ENCODE measurements at places on chromosomes 6 and 20.
A peak's percentile ranks its signal among the peaks of the same experiment; 100 is the strongest.

DNA sequence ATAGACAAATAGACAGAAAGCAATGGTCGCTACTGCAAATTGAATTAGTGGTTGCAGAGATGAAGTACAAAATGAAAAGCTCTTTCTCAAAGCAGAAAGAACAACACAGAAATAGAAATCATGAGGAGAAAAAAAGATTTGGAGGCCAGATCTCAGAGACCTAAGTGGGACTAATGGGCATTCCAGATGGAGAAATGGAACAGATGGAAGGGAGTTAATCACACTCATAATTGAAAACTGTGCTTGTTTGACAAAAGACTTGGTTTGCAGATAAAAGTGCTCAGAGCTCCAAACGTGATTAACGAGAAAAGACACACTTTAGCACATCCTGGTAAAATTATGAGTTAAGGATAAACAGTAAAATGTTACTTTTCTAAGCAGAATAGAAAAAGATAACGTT, 58.1 kb upstream of the SNRPB2 start:
- DNase-seq = no peak

- DNase-seq = no peak
Measured at GRCh38 chr20:4021906-4022305, 6.5 kb upstream of the RNF24 start.

- DNase-seq = no peak
Measured at GRCh38 chr6:37524025-37524969, 24.6 kb upstream of the CCDC167 start.

GRCh38 chr6:154403788-154404187, 47.2 kb upstream of the IPCEF1 start:
- DNase-seq = no peak

DNA sequence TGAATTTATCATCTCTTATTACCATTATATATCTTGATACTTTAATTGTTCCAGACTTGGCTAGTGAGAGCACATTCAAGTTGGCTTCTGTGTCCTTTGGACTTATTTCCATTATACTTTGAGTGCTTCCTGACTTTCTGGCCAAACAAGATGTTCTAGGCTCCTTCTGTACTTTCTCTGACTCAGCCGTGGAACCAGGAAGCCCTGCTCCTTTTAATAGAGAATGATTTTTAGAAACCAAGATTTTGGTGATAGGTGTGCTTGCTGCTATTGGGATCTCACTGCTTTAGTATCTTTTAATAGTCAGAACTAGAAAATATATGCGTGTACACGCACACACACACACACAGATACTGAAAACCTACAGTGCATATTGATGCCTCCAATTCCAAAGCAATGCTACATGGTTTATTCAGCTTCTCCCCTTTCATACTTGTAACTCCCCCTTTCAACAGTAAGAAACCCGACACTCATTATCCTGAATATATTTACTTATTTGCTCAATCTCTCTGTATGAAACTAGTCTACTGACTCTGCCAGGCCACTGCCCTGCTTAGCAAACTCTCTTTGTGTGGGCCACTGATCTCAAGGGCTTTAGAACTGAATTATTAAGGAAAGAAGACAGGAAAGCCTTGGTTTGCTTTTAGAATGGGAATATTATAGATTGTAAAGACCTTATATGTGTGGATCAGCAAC, 42.7 kb upstream of the EZR start:
- DNase-seq = no peak

GRCh38 chr6:118865100-118865391, 28.9 kb upstream of the ASF1A start:
- no peak for DNase-seq

DNA sequence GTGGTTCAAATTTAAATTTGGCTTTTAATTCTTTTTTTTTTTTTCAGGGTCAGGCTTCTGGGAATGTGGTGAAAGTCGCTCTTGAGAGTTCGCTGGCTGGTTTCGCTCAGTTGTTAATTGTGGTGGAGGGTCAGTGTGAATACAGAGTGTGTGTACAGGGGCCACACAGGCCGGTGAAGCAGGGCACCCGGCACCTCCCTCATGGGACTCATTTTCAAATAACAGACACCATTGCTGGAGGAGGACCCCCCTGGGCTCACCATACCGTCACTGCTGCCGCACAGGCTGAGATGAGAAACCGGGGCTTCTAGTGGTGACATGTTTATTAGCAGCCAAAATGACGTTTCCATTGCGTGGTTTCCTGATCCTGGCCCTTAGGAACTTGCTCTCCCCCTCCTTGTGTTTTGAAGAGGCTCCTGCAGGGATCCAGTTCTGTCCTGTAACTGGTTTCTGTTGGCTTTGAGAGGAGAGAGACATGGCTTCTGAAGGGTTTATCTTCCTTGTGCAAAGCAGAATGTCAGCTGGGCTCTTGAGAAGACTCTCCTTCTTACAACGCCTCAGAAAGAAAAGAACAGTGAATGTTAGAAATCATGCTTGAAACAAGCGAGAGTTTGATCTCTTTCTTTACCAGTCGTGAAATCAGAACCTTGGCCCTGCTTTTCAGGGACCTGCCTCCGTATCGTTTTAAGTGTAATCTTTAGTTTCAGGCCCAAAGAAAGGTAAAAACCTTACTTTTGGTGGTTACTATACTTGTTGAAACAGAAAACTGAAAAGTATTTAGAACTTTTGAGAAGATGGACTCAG, 37.8 kb downstream of the DUSP22 start:
- no peak for DNase-seq

DNA sequence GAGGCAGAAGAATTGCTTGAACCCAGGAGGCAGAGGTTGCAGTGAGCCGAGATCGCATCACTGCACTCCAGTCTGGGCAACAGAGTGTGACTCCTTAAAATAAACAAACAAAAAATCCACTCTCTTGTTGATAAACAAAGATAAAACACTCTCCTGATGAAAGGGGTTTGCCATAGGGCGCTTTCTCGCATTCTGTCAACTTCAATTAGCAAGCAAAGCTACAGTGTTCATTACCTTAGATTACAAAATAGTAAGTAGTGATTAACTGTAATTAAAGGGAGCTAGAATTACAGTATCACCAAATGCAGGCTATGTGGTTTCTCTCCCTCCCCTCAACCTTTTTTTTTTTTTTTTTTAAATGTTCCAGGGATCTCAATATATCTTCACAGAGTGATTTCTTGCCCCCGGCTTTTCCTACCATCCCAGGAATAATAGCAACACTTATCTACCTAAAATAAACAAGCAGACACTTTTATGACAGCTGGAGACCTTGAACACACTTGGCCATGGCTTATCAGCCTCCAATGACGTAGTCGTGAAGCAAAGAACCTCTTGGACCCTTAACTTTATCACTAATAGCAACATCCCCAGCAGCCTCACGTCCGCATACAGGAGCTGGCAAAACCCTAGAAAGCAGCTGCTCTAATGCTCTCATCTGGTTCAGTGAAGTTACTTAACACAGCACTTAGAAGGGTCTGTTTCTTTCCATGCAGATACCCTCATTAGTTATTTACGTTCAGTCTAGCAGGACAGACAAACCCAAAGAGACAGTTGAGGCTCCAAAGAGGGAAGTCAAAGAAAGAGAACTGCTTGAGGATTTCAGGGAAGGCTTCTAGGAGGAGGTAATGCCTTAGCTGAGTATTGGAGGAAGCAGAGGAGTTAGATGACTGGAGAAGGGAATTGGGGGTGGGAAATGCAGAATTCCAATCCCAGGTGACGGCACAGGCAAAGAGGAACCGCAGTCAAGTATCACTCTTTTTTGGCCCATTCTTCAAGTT, 37.9 kb upstream of the NEDD9 start:
- no peak for DNase-seq

- DNase-seq = no peak
Measured at GRCh38 chr20:31860390-31861134, 9.8 kb downstream of the DUSP15 start.

DNA sequence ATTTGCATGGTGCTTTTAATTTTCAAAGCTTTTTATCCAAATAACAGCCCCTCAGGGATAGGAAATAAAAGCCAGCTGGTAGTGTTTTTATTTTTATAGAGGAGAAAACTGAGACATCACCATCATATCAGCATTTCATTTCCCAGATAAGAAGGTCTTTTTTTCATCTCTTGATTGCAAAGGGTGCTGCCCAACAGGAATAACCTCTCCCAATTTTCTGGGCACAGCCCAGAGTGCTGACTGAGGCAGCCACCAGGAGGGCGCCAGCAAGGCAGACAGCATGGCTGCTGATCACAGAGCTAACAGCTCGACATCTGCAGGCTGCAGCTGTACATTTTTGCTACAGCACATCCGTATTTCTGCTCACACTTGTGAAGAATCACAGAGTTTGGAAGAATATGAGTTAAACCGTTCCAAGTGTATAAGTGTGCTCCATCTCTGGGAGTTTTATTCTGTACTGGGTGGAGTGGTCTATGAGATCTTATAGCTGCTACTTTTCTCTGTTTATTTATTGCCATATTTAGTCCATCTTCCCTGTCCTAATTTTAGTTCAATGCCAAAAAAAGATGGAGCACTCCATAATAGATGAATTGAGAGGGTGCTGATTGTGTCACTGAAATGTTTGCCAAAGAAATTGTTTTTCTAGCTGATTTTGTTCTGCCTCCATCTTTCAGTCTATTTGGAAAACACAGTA, 85.5 kb upstream of the C20orf144 start:
- DNase-seq = peak; percentile 5

DNA sequence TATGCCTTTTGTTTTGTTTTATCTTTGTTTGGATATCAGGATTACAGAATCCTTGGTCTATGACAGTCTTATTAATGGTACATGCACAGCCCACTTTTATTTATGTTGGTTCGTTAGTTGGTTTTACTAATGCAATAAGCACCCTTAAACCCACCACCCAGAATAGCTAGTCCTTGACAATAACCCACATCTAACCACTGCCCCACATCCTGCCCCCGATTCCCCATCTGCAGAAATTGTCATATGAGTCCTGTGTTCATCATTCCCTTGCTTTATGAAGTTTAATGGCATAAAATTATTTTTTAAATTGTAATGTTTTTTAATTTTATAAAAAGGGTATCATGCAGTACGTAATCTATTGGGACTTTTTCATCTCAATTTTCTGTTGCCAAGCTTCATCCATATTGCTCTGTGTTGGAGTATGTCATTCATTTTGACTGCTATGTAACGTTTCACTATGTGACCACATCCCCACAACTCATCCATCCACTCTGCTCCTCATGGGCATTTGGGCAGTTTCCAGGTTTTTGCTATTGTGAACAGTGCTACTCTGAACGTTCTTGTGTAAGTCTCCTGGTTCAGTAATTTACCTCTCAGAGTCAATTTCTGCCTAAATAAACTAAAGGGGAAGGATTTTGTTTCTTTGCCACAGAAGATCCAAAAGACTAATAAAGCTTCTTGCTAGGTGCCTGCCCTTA, 150.4 kb downstream of the MRPL14 start:
- DNase-seq = no peak

DNA sequence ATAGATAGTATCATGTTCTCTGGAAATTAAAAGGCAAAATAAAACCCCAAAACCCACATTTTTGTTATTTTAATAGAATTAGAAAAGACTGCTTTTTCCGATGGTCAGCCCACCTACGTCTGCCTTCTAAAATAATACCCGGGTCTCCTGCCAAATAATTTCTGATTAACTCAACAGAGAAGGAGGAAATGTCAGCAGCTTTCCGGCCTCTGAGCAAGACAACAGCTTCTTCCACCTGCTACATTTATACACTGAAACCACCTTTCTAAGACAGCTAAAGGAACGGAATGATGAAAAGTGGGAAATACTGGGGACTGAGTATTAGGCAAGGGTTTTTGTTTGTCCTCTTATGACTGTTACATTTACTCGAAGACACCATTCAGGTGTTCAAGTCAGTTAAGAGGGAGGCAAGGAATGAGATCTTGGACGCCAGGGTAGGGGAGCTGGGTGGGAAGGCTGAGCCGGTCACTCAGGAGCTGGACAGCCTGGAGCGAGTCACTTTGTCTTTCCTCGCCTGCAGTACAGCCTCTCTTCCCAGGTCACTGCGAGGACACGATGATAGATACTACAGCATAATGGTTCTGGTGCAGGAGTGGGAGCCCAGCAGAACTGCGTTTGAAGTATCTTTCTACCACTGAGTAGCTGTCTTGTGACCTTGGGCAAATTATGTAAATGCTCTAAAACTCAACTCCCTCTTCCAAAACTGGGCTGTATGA, 96.3 kb upstream of the QKI start:
- DNase-seq = no peak

DNA sequence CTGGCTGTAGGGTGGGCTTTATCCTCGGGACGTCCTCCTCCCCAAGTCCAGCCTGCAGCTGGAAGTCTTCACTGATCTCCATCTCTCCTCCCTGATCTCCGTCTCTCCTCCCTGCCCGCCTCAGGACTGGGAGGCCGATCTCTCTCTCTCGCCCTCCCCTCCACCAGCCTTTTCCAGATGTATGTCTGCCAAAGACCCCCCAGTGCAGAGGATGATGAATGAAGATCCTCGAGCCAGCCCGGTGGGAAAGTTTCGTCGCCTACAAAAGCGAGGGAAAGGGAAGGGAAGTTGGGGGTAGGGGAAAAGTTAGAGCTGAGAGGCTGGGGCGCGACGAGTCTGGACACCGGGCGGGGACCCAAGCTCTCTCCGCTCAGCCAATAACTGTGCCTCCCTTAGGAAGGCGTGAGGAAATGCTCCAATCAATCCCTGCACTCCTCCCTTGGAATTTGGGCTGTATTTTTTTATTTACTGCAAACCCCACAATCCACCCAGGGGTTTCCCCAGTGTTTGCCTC, 595 bp upstream of the SRF start:
- peak; percentile 67 for DNase-seq

DNA sequence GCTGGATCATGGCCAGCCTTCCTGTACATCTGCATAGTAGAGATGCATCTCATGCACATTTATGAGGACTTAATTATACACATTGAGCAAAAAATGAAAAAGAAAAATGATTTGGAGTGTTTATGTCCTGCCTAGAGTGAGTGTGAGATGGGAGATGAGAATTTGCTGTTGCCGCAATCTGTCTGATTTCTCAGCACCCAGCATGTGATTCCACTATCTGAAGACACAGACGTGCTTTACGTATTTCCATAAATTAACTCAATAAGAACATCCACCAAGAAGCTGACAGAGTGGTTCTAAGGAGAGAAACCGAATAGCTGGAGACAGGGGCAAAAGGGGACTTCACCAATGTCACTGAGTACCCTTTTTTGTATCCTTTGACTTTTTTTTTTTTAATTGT, 15.2 kb downstream of the EDEM2 start:
- no peak for DNase-seq

DNA sequence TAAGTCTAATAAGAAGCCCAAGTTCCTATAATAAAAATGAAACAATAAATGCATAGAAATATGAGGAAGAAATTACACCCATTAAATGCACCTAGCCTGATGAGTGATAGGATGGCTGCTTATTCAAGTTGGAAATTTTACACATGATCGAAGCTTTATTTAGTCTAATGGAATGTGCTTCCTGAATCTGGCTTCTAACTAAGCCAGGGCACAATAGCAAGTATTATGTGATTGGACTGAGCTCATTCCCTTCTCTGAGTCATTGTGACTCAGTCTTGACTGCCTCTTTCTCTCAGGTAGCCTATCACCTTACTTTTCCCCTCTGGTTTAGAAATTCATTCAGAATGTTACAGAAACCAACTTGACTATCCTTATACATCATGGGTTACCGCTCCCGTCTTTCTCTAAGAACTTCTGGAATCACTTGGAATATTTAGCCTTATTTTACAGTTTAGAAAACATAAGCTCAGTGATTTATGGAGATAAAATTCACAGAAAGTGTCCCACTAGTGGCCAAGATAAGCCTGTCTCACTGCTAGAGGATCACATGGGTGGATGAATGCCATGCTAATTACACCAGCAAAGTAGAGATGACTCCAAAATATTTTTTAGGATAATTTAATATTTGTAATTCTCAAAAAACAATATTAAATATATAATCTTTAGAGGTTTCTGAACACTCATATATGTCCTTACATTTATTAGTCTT, 505.3 kb upstream of the JAG1 start:
- no peak for DNase-seq

Measured in caudate nucleus (tissue), 63 donors.